ENCODE measurements at places on chromosomes 1 and 21.

DNA sequence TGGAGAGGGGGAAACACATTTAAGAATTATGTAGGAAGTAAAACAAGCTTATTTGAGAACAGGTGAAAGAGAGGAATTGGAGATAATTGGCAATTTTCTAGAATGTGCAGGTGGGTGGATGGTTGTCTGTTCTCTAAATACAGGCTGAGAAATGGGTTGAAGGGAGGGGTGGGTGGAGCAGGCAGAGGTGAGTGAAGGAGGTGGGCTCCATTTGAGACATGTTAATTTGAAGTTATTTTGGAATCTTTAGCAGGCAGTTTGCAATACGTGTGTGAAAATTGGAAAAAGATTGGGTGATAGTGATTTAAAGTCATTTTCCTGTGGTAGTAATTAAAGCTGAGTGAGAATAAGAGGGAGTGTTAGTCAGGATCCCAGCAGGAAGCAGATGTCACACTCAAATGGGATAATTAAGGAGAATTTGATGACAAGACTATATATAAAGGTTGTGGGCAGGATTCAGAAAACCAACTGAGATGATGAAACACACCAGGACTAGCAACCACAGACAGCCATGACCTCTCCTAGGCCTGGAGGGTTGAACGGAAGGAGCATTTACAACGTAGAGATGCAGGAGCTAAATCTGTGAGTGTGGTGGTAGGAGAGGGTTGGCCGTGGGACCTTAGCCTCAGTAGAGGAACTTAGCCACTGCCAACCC is 40.6 kb downstream of the CHRM3 start:
- no peak overlapping the region for H3K4me3 ChIP-seq
- DNase-seq = no peak
- H3K27ac ChIP-seq = no peak overlapping the region
- H3K36me3 ChIP-seq = no peaks in the 10 kb centered on the region
- no peaks in the 10 kb centered on the region for H3K4me1 ChIP-seq

GRCh38 chr1:233340966-233341516 is 13.5 kb downstream of the MAP3K21 start:
- DNase-seq = peak; percentile 13
- no peaks in the 10 kb centered on the region for H3K36me3 ChIP-seq
- no peaks in the 10 kb centered on the region for H3K27me3 ChIP-seq
- H3K4me1 ChIP-seq = peaks cover 3% of the 10 kb centered on the region

DNA sequence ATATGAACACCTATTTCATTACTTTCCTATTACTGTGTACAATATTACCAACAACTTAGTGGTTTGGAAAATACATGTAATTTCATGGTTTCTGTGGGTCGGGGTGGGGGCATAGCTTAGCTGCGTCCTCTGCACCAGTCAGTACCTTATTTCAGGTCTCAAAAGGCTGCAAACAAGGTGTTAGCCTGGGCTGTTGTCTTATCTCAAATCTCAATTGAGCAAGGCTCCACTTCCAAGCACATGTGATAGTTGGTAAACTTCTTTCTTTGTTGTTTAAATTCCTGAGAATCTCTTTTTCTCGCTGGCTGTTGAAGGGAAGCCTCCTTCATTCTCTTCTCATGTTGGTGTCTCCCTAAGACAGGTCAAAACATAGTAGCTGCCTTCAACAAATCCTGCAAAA is 485.4 kb downstream of the AMY1C start:
- no peaks in the 10 kb centered on the region for H3K4me1 ChIP-seq
- no peaks in the 10 kb centered on the region for H3K36me3 ChIP-seq
- no peaks in the 10 kb centered on the region for H3K27me3 ChIP-seq

GRCh38 chr1:155591770-155592169 is 18.2 kb upstream of the MSTO1 start:
- H3K36me3 ChIP-seq = no peaks in the 10 kb centered on the region
- DNase-seq = peak; percentile 80
- H3K4me1 ChIP-seq = no peaks in the 10 kb centered on the region
- no peaks in the 10 kb centered on the region for H3K27me3 ChIP-seq

GRCh38 chr1:59688976-59689375 is 125.8 kb upstream of the HOOK1 start:
- no peak overlapping the region for H3K27ac ChIP-seq
- H3K4me3 ChIP-seq = no peak overlapping the region
- H3K36me3 ChIP-seq = no peaks in the 10 kb centered on the region

- H3K27me3 ChIP-seq = no peaks in the 10 kb centered on the region
- H3K27ac ChIP-seq = no peak overlapping the region
- no peak for DNase-seq
- H3K4me3 ChIP-seq = no peak overlapping the region
These were observed 22.8 kb upstream of the RNU1-4 start for GRCh38 chr1:16717336-16718098.

DNA sequence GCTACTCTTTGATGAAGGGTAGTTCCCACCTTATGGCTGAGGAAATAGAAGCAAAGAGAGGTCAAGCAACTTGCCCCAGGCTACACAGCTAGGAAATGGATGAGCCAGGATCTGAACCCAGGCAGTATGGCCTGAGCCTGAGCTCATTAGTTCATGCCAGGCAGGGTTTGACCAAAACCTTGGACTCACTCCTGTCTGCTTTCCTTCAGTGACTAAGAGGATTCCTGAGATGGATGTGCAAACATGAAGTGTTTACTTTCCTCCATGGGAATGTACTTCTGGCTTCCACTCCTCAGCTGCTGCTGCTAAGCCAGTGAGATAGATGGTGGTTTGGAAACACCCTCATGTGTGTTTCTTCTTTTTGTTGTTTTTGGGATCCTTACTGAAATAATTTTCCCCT is 35.1 kb upstream of the ERRFI1 start:
- no peaks in the 10 kb centered on the region for H3K4me1 ChIP-seq
- no peak for DNase-seq
- peaks cover 12% of the 10 kb centered on the region for H3K27me3 ChIP-seq
- no peak overlapping the region for H3K27ac ChIP-seq

- no peak for DNase-seq
- H3K27me3 ChIP-seq = peaks cover 2% of the 10 kb centered on the region
- H3K36me3 ChIP-seq = no peaks in the 10 kb centered on the region
- no peak overlapping the region for H3K4me3 ChIP-seq
- H3K4me1 ChIP-seq = no peaks in the 10 kb centered on the region
These were observed 279.3 kb downstream of the SETD4 start for GRCh38 chr21:35780983-35781382.

GRCh38 chr1:30816211-30817076 is 58.9 kb upstream of the LAPTM5 start:
- H3K27ac ChIP-seq = no peak overlapping the region
- no peak overlapping the region for H3K4me3 ChIP-seq
- DNase-seq = no peak
- peaks cover 53% of the 10 kb centered on the region for H3K27me3 ChIP-seq
- H3K4me1 ChIP-seq = no peaks in the 10 kb centered on the region
